ENCODE measurements at places on chromosomes 16 and 17.
A peak's percentile ranks its signal among the peaks of the same experiment; 100 is the strongest.

DNA sequence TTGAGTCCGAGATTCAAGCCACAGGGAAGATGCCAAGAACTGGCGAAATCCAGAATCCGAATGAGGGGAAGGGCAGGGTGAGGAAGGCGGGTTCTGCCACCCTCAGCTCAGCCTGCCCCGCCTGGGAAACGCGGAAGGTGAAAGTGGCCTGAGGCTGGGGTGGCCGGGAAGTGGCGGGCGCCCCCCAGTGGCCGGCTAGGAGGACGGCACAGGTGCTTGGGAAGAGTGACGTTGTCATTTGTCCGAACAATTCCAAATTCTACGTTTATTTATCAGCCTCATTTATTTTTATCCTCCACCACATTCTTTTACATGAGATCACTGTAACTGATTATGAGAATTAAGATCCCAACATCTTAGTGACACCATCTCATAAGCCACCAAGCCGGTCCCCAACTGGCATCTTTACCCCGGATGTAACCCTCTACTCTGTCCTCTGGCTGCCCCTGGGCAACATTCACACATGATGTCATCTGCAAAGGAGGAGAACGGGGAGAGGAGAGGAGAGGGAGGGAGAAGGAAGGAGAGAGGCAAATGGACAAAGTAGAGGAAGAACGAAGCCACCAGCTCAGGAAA, 21.3 kb downstream of the SRCIN1 start:
- peak; percentile 76 for DNase-seq

DNA sequence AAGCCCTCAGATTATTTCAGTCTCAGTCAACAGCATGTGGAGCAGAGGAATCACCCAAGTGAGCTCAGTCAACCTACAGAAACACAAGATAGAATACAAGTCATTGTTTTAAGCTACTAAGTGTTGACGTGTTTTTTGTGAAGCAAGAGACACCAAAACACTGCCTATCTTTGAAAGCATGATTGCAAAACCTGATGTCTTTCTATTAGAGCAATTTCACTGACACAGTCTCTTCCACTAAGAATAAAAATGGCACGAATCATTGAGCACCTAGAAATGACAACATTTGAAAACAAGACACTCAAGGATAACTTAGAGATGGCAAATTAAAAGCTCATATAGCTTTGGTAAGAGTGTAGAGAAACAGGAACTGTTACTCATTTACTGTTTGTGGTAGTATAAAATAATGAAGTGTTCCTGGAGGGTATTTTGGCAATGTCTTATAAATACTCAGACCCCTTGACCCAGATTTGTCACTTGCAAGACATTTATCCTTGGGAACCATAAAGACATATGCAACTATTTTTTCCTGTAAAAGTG, 407.1 kb upstream of the XYLT1 start:
- DNase-seq, result no peak

DNA sequence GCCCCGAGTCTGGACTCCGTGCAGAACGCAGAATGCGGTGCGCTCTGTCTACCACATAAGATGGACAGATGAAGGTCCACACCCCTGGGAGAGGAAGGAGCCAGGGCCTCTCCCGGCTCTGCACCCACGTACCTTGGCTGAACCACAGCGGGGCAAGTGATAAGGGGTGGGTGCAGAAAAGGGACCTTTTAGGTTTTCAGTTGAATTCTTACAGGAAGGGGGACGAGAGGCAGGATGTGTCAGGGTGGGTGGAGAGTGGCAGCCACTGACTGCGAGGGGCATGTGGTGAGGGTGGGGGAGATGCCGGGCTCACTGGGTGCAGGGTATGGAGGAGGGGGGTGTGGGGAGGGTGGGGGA, 372 bp downstream of the CD300A start:
- DNase-seq, result no peak

GRCh38 chr16:13436641-13437412, 483.1 kb upstream of the ERCC4 start:
- DNase-seq, result no peak

GRCh38 chr16:66619534-66620428, 15.3 kb downstream of the CMTM3 start:
- DNase-seq, result peak; percentile 42

DNA sequence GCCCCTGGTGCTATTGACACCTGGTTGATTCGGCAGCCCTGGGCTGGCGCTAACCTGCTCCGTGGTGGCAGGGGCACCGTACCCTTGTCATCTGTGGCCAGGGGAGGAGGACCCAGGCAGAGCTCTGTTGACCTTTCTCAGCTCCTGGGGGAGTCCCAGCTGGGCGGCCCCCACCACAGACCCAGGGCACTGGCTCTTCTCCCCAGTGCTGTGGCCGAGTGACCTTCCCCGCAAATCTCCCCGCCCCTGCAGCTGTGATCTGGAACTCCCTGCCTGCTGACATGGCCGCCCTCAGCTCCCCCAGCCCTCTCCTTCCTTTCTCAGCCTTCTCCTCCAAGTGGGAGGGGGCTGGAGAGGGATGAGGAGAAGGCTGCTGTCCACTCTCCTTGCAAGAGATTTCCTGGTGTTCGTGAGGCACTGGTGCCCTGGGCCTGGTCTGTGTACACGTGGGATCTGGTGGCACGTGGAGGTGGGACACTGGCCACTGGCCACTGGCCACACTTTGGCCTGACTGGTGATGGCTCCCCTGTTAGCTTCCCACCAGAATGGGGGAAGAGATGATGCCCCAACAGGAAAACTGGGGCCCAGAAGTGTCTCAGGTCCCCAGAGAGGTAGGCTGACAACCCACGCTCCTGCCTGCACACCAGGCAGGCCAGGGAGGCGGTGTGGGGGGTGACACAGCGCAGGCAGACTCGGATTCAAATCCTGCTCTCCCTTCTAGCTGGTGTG, 8.2 kb downstream of the FMNL1 start:
- DNase-seq, result no peak

- DNase-seq, result no peak
Observed at GRCh38 chr16:31502981-31503380, 5.2 kb downstream of the RUSF1 start.

GRCh38 chr16:24626256-24626655, 86.9 kb downstream of the RBBP6 start:
- DNase-seq, result no peak

GRCh38 chr17:55402374-55402773, 19.3 kb downstream of the MMD start:
- DNase-seq, result no peak

- no peak for DNase-seq
Observed at GRCh38 chr16:9203956-9204355, 112.5 kb downstream of the HAPSTR1 start.

All from NAMALWA (cell line).